Left cardiac atrium (tissue), 4 donors: ENCODE measurements at places on chromosomes 3 and 15. TPM values are rescaled to one million over a fixed set of nuclear protein-coding genes. Genes with fewer than 3 reads are reported as not detected.

The ISLR gene
- 22.8 TPM for total RNA-seq

The SLC28A2 gene
- total RNA-seq: not detected

The GOLGA8J gene
- total RNA-seq: 0.15 TPM

The AMIGO3 gene
- not detected for total RNA-seq

The MED12L gene
- total RNA-seq: 0.50 TPM

The OCA2 gene
- 0.09 TPM for total RNA-seq

DNA sequence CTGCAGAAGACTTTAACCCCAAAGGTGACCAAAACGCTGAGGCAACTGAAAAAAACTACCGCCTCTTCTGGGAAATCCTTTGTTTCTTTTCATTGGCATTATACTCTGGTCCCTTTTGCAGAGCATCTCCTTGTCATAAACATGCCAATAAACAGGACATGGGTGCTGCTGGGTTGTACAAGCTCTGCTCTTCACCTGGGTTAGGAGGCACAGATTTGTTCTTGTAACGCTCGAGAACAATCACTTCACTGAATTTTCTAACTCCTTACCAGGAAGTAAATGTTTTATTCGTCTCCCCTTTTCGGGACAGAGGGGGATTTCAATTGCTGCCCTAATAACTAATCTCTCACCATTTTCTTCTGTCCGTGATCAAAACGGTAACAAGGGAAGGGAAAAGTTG lies 1.3 kb downstream of the PLCH1 start:
- DNase-seq: no peak

DNA sequence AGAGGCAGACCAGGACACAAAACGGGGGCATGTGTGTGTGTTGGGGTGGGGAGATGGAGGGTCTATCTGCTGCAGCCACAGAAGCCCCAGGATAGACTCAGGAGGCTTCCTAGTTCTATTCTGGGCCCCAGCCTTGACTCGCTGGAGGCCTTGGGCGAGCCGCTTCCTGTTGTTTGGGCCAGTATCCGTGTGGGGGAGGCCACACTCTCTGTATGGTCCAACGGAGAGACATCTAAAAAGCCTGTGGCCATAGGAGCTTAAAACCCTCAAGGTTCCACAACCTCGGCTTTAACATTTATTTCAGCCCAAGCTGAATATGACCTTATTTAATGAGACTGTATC lies 32.8 kb downstream of the POC1A start:
- DNase-seq: peak; percentile 47

GRCh38 chr3:161025911-161026310 lies 79.2 kb downstream of the B3GALNT1 start:
- DNase-seq: no peak

GRCh38 chr3:57820479-57820878 lies 64.4 kb downstream of the SLMAP start:
- DNase-seq: no peak

- DNase-seq: no peak
Observed at GRCh38 chr3:41991437-41991836, 29.5 kb upstream of the ULK4 start.

DNA sequence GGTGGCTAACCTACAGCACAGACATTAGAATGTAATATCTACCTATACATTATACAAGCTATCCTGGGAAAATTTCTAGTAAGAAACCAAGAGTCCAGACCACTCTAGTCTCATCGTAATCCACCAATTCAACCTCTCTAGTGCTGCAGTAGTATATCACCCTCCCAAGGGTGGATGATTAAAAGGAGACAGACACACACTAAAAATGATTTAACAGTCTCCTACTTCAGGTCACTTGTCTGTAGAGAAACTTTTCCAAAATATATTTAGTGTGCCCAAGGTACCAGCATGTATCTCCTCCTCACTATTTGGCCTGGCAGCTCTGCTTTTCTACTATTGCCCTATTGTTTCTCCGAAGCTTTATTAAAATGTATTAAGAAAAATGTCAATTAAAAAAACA lies 45.0 kb downstream of the ZBTB20 start:
- DNase-seq: no peak

DNA sequence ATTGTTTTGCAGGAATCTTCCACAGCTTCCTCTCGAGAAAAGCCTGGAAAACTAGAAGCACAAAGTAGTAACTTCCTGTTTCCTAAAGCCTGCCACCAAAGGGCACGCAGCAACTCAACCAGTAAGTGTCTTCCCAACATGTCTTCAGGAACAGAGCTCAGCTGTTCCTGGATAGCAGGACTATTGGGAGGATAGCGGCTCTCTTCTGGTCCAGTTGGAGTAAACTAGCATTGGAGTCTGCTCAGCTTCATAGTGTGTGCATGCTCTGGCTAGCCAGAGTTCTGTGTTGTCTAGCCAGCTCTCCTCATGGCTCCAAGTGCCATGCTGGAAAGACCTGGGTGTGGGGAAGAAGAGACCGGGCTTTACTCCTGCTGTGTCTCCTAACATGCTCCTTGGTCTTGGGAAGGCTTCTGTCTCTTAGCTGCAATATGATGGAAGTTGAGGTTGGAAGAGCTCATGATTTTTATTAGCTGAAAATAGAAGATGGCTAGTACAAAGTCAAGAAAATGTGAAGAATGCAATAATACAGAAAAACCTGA lies 63.1 kb downstream of the IL16 start:
- no peak for DNase-seq

DNA sequence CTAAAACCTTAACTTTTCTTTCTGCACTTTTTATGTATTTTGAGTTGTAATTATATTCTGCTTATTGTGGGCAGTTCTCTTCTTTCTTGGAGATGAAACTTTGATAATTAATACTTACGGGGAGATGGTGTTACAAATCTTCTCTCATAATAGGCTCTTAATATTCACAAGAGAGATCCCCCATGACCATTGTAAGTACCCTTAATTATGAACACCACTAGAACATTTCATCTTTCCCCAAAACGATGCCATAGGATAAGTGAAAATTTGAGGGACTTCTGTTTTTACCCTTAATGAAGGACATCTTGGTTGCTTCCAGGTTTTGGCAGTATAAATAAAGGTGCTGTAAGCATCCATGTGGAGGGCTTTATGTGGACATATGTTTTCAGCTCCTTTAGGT lies 60.7 kb downstream of the PIAS1 start:
- DNase-seq: no peak

DNA sequence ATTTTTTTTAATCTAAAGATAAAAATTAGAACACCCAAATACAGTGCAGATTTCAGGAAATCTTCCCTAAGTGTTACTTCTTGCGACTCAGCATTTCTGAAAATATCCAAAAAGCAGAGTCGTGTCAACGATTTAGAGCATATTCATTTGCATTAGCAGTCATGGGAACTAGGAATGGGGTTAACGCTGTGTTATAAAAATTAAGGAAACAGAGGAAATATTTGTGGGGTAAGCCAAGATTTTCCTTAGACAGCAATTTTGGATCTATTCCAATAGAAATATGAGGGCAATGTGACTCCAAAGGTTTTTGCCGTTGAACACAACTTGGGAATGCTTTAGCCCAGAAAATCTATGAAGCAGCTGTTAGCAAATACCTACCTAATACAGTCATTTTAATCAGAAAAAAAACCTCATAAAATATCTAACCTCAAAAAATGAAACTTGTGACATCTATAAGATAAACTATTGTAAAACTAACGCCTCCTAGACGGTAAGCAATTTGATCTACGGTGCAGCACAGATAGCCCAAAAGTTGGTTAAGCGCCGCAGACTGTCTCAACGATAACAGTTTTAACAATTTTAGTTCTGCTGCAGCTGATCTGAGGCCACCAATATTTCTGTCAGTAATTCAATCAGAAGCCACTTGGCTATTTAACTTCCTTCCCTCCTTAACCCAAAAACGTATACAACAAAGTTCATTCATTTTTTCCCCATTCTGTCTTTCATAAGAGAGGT lies 5.8 kb upstream of the ATP11B start:
- DNase-seq: no peak

GRCh38 chr3:48748754-48749153 lies 31.7 kb upstream of the IP6K2 start:
- DNase-seq: no peak

GRCh38 chr3:170320461-170321121 lies 36.9 kb upstream of the SKIL start:
- DNase-seq: no peak

DNA sequence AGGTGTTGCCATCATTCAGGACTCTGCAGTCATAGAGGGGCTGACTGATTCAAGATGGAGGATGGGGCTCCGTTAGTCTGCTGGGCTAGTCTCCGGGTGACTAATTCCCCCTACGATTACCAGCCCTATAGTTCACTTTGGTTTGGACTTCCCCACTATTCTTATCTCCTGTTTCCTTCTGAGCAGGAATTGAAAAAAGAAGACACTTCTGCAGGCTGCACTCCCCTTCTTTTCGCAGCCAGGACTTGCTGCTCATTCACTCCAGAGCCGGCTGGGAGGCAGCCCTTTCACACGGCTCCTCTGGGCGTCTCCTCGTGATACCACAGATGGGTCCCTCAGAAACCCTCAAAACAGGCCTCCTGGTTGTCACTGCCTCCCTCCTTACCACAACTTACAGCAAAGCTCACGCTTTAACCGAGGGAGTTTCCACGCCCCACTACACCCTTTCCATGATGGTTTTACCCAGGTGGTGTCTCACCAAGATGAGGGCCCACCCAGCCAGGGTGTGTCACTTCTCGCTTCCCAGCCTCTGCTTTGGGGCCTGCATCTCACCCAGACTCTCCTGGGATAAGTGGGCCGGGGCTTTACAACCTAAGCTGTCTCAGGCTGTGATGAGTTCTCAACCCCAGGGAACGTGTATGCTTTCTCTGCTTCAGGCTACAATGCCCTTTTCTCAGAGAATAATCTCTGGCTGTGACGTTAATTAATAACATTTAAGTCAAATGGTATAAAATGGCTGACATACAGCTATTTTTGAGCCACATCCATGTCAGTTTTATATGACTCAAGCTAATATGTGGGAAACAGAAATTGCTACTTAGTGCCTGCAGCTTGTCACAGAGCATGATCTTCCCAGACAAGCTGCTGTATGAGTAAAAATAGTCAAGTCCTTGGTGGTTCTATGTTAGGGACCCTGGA lies 11.9 kb downstream of the CX3CR1 start:
- no peak for DNase-seq

DNA sequence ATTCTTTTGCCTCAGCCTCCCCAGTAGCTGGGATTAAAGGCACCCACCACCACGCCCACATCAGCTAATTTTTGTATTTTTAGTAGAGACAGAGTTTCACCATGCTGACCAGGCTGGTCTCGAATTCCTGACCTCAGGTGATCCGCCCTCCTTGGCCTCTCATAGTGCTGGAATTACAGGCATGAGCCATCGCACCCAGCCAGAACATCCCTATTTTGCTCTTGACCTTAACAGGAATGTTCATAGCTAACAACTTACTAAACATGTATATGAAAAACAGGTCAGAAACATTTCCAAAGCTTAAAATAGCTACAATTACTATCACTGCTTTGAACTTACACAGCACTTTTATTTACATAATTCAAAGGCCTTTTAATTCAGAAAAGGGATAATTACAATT lies 33.7 kb downstream of the UQCC5 start:
- DNase-seq: no peak

- DNase-seq: peak; percentile 36
Observed at GRCh38 chr3:188683032-188683521, 488.7 kb upstream of the TPRG1 start.

DNA sequence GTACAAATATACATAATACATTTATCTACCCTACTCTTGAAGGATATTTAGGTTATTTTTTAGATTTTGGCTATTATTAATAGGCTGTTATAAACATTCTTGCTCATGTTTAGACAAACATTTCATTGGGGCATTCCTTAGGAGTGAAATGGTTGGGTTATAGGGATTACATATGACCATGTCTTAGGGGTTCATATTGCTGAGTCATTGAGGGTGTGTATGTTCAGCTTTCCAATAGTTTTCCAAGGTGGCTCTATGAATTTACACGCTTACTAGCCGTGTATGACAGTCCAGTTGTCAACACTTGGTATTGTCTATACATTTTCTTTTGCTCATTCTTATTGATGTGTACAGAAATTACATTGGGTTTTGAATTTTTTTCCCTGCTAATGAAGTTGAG lies 125.8 kb downstream of the OXSM start:
- DNase-seq: no peak

DNA sequence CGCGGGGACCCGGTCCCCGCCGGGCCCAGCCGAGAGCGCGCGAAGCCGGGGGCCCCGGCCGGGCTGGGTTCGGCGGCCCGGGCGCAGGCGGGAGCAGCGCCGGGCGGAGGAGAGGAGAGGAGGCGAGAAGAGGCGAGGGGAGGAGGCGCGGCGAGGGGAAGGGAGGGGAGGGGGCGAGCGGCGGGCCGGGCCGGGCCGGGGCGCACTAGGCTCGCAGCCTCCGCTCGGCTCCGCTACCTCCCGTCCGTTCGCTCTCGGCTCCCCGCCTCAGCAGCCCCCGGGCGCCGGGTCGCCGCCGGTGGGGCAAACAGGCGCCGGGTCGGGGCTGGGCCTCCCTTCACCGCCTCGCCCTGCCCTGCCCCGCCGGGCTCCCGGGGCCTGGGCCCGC lies 351 bp downstream of the INSYN1 start:
- DNase-seq: no peak

DNA sequence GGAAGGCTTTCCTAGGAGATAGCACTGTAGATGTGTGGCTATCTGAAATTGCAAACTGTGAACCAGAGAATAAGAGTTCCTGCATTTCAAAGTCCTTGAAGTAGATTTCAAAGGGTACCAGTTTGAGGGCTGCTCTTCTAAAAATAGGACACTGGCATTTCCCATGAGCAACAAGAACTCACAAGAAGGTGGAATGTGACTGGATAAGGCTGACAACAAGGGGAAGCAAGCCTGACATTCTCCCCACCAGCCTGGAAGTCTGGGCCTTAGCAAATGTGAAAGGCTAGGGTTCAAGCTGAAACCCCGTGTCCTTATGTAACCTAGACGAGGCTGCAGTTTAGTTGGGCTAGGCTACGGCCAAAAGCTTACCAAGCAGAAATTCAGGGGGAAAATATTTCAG lies 18.7 kb upstream of the TJP1 start:
- DNase-seq: no peak

- DNase-seq: no peak
Observed at GRCh38 chr3:89057398-89057797, 50.0 kb upstream of the EPHA3 start.

- no peak for DNase-seq
Observed at GRCh38 chr3:63274359-63274758, 3.7 kb upstream of the SYNPR start.

DNA sequence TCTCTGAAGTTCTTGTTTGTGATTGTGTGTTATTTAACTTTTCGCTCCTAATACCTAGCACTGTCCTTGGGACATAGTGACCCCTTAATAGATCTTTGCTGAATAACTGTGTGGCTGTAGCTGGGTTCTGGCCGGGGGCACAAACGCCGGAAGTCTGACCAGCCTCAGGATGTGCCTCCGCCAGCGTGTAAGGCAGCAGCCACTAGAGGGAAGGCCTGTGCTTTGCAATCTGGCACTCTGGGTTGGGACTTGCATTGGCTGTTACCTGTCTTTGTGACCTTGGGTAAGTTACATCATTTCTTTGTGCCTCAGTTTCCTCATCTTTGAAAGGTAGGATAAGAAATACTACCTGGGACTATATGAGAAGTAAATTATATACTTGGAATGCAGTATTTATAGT lies 158.7 kb downstream of the GHSR start:
- peak; percentile 38 for DNase-seq

DNA sequence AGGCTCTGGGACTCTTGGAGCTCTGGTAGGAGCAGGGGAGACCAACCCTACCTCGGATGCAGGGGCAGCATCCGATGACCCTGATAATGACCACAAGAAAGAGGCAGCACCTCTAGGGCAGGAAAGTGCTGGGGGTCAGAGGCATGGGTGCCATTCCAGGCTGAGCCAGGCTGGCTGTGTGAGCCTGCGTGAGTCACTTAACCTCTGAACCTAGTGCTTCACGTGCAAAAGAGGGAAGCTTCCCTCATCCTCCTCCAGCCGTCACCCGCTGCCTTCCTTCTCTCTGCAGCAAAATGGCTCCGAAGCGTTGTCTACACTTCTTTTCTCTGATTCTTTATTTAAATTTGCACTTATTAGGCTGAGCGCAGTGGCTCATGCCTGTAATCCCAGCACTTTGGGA lies 35.5 kb downstream of the ZDHHC19 start:
- no peak for DNase-seq
